Epithelial cell of umbilical artery (primary cell): ENCODE measurements at places on chromosomes 2 and 18. TPM values are rescaled to one million over a fixed set of nuclear protein-coding genes. Genes with fewer than 3 reads are reported as not detected.

Gene ABCG5
- total RNA-seq: not detected in 2 replicates

Gene MFSD2B
- total RNA-seq: under 0.01 and 0.61 TPM in 2 replicates

Gene ITGAV
- 251 and 350 TPM in 2 replicates for total RNA-seq

Gene STARD6
- not detected in 2 replicates for total RNA-seq

Gene ACTR2
- total RNA-seq: 140 and 159 TPM in 2 replicates

Gene ANKRD30BL
- total RNA-seq: not detected in 2 replicates

Gene GTF3C2
- 20.4 and 27.3 TPM in 2 replicates for total RNA-seq

Gene LINC00305
- total RNA-seq: not detected in 2 replicates

Gene HMSD
- total RNA-seq: 0.15 and 0.65 TPM in 2 replicates

Gene SRBD1
- 12.7 and 20.2 TPM in 2 replicates for total RNA-seq
